ENCODE measurements at places on chromosomes 5 and 9.

- DNase-seq, result peak; percentile 47
These were observed 1.1 kb upstream of the BNC2 start for GRCh38 chr9:16871336-16872151.

GRCh38 chr5:160353379-160353778 is 17.0 kb downstream of the C1QTNF2 start:
- DNase-seq, result no peak

DNA sequence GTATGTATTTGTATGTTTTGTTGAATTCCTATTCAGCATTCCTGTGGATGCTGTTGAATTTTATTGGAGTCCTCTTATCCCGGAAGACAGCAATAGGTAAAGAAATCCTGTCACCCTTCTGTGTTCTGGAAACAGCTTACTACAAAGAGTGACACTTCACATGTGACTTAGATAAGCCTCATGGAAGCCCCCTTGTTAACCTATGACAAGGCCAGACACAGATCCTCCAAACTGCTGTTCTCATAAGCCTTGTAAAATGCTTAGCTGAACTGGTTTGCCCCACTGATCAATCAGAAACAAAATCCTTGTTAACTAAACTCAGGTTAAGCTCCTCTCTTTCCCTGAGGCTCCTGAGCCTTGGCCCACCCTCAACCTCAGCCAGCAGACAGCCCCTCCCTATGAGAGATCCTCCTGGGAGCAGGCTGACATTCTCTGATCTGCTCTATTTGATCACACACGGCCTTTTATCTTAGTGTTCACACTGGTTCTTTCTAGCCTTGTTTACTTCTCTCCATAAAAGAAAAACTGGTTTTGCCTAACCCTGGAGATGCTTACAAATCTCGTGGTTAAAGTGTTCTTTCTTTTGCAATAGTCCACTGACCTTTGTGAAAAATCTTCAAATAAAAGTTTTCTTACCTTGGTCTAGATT is 29.4 kb upstream of the ATP6V1G1 start:
- peak; percentile 35 for DNase-seq

DNA sequence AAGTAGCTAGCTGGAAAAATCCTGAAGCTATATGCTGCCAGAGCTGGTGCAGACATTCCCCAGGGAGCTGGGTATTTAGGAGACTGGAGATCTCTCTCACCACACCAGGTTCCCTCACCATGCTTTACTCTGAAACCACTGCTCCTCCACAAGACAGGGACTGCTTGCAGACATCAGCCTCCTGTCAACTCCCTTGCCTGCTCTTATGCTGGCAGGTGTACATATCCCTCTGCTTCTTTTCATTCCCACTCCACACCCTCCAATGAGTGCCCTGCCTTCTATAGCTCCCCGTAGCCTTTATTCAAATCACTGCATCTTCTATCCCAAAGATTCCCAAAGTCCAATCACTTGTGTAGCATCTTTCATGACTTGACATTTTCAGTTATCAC is 380.7 kb downstream of the NFIB start:
- no peak for DNase-seq

GRCh38 chr5:39255406-39255805 is 36.0 kb upstream of the FYB1 start:
- peak; percentile 95 for DNase-seq

- DNase-seq, result no peak
These were observed 11.2 kb upstream of the EGR1 start for GRCh38 chr5:138454121-138454520.

DNA sequence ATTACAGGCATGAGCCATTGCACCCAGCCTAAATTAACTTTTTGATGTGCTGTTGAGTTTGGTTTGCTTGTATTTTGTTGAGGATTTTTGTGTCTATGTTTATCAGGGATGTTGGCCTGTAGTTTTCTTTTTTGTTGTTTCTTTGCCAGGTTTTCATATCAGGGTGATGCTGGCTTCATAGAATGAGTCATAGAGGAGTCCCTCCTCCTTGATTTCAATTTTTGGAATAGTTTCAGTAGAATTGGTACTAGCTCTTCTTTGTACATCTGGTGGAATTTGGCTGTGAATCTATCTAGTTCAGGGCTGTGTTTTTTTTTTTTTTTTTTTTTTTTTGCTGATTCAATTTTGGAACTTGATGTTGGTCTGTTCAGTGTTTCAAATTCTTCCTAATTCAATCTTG is 1164.3 kb upstream of the DMAC1 start:
- no peak for DNase-seq

DNA sequence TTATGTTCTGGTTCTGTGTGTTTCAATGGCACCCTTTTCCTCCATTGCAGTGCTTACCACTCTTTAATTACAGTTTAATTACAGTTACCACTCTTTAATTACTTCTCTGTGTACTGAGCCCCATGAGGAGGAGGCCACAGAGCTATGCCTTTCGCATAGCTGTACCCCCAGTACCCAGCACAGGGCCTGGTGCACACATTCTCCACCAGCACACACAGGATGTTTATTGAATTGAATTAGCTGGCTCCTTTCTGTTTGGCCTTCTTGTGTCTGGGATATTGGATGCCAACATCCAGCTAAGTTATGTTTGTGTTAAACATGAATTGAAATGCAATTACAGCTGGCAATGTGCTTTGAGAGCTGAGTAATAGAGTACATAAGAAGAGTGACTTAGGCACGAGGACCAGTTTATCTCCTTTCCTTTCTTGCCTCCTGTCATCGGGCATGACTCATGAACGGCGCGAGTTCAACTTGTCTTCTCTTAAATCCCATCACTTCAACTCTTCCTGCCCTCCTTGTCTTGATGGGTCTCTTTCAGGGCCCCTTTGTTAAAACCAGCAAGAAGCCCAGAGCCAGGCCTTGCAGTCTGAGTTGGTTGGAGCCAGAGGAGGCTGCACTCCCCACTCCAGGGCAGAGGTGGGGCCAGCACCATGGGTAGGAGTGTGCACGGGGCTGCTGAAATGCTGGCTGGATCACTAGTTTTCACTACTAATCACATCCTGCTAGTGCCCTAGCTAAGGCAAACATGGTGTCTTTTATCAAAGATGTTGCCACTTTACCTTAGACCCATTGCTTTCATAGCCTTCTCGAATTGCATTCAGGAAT is 37.4 kb downstream of the MVB12B start:
- no peak for DNase-seq

DNA sequence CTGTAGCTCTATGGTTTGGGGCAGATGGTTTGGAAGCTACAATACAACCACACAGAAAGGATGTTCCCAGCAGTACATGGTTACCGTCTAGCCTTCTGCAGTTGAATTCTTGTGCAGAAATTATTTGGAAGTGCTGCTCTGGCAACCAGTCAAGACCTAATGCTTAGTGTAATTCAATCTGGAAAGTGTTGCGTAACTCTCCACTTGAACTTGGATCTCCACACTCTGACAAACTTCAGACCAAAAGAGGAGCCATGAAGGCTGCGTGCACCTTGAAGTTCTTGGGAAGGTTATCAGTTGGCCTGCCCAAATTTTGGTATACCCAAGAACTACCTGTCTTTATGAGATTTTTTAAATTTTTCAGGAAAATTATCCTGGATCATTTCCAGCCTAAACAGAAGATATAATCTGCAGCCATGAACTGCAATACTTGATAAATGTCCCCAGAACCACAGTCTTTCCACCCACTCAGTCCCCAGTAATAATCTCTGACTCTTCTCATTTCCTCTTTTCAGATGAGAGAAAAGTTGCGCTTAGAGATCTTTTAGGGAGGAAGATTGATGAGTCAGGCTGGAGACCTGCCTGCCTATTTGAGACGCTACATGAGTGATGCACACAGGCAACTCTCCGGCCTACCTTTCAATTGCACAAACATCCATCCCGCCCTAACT is 159.9 kb downstream of the FANCC start:
- DNase-seq, result peak; percentile 17

GRCh38 chr5:78008356-78008967 is 232.3 kb upstream of the TBCA start:
- DNase-seq, result peak; percentile 19

DNA sequence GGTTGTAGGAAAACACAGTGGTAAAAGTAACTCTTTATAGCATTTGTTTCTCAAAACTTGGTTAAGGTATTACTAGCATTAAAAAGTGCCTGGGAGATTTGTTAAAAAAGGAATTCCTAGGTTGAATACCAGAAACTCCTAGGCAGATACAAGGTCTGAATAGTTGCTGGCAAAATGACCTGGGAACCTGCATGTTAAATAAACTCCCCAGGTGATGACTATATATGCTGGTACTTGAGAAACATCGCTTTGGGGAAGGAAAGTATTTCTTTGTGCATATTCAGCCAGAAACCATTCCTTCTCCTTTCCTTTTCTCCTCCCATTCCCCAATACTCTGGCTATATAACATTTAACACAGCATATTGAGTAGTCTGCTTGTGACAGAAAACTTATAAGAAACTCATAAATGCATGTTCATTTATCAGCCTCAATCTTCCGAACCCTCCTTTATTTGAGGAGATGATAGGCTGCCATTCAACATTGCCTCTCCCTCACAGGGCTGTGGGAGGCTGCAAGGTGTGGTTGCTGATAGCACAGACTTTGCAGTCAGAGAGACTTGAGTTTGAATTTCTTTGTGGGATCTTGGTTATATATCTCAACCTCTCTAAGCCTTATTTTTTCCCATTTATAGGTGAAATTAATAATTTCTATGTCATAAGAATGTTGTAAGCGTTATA is 28.7 kb downstream of the PCSK1 start:
- DNase-seq, result no peak

DNA sequence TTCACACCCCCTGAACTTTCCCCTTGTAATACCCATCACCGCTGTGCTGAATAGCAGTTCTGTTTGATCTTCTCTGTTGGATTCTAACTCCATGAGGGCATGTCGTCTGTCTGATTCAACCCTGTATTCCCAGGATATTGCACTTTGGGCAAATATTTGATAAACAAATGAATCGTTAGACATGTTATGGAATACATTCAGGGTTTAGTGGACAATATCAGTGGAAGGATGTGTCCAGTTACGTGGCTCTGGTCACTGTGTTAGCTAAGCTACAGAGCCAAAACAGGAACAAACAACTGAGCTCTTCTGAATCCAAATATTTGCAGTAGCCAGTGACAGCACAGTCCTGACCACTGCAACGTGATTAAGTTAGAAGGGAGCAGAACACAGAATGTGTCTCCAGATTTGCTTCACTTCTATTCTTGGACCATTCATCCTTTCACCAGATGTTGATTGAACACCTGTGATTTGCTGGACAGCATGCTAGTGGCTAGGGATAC is 13.2 kb downstream of the ANGPTL2 start:
- no peak for DNase-seq

DNA sequence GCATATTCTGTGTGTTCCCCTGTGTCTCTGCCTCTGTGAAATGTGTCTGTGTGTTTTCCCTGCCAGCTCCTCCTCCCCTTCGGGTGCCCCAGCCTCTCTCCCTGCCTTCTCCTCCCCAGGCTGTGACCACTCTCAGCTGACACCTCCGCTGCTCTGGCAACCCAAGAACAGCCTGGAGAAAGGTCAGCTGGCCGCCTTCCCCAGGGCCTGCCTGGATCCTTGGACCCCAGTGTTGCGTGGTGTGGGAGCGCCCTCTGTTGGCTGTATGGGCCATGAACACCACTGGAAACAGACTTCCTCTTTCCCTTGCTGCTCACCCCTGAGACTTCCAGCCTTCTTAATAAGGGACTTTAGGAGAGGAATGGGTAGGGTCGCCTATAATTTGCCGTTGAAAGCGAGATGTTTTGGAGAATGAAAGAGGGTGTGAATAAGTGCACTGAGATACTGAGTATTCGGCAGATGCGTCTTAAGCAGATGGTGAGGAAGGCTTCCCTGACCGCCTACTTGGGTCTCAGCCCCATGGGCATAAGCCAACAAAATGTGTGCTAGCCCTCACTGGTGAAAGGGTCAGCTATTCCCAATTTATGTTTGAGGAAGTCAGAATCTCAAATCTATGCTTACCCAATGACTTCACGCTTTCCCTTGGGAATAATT is 114.9 kb upstream of the TRIM32 start:
- peak; percentile 48 for DNase-seq

DNA sequence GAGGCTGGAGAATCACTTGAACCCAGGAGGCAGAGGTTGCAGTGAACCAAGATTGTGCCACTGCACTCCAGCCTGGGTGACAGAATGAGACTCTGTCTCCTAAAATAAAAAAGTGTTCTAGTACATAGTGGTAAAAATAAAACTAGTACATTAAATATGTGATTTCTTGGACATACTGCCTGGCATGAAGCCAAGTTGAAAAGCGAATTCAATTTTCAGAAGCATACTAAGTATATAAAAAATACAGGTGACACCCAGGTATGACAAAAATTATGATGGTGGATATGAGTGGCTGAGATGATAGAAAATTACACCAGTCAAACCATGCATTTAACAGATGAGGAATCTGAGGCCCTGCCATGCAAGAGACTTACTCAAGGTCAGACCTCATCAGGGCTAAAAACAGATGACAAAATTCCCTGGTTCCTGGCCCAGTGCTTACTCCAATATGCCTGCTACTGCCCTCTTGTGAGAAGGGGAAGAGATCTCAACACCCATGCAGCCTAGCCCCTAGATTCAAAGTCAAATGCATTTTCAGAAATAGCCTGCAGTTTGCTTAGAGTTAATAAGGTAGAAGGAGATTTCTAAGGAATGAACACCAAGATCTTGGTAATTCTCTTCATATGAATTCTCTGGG is 46.6 kb upstream of the GNPDA1 start:
- no peak for DNase-seq

DNA sequence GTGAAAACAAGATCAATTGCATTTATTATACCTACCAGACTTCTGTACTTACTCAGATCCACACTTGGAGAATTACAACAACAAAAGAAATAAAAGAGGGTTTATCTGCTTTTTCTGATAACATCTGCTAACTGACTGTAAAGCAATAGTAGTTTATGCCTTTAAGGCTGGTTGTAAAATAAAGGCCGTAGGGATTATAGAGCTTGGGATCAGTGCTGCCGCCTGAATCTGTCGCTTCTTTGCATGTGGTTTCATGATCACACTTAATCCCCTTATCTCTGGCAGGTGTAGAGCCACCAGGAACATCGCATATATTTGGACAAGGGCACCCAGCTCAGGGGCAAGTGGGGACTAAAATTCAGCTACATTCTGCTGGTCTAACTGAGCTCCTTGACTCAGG is 146.7 kb downstream of the CCDC192 start:
- DNase-seq, result no peak

DNA sequence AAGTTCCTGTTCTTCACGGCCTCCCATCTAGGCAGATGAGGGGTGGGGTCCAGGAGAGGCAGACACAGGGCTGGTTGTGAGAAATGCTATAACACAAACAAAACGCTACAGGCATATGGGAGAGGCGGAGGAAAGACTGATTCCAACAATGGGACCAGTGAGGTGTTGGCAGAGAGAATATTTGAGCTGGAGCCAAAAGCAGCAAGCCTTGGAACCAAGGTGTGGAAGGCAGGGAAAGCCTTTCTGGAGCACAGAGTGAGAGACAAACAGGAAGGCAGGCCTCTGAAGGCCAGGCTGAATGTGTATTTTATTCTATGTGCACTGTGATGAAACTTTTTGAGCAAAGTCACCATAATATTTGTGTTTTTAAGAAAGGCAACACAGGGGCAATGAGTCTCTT is 2.9 kb downstream of the ATPSCKMT start:
- DNase-seq, result peak; percentile 32

- no peak for DNase-seq
These were observed 43.6 kb upstream of the KDM4C start for GRCh38 chr9:6714176-6714575.

GRCh38 chr5:40240111-40240510 is 439.6 kb upstream of the PTGER4 start:
- DNase-seq, result peak; percentile 55

Measured in mammary epithelial cell (primary cell).